ENCODE measurements at places on chromosomes 7 and 10.

- DNase-seq: peak; percentile 79
Measured at GRCh38 chr7:33965183-33965744, 59.9 kb downstream of the BMPER start.

- DNase-seq: no peak
Measured at GRCh38 chr7:129388333-129389098, 45.7 kb upstream of the STRIP2 start.

DNA sequence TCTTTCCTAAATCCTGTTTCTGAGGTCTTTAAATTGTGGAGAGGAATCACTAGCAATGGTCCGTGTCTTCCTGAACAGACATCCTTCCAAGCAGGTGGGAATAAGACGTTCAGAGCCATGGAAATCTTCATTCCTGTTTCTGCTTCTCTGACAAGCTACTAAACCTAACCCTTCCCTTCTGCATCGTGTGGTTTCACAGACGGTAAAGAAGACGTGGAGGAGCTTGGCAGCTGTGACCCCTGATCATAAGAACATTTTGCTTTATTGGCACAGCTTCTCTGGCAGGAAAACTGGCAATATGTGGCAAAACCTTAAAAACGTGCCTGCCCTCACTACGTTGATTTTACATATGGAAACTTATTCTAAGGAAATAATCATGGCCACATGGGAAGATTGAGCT lies 63.0 kb upstream of the LOXL4 start:
- no peak for DNase-seq

GRCh38 chr10:100743626-100744135 lies 1.7 kb upstream of the PAX2 start:
- DNase-seq: peak; percentile 68

GRCh38 chr10:121740069-121740468 lies 141.8 kb upstream of the FGFR2 start:
- DNase-seq: no peak

GRCh38 chr7:144102041-144102440 lies 7.3 kb upstream of the OR2A2 start:
- DNase-seq: no peak

DNA sequence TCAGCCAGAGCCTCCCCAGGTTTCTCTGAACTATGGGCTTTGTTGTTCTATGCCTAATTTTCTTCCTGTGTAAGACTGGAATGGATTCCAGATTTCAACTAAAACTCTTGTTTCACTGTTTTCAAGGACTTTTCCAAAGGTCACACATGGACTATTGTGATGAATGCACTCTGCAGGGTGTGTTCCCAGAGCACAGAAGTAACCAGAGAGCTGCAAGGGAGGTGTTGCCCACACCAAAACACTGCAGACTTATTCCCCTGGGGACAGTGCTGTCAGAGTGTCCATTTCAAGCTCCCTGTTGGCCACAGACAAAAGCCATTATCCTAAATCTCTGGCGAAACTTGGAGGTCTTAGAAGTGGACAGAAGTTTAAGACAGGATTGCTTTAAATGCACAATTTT lies 231.6 kb downstream of the TRIL start:
- DNase-seq: no peak

- DNase-seq: no peak
Measured at GRCh38 chr7:30853576-30853975, 58.1 kb upstream of the AQP1 start.

- DNase-seq: peak; percentile 12
Measured at GRCh38 chr10:108452533-108452932, 1288.0 kb upstream of the SORCS1 start.

GRCh38 chr7:98826811-98827231 lies 43.0 kb downstream of the TMEM130 start:
- no peak for DNase-seq

DNA sequence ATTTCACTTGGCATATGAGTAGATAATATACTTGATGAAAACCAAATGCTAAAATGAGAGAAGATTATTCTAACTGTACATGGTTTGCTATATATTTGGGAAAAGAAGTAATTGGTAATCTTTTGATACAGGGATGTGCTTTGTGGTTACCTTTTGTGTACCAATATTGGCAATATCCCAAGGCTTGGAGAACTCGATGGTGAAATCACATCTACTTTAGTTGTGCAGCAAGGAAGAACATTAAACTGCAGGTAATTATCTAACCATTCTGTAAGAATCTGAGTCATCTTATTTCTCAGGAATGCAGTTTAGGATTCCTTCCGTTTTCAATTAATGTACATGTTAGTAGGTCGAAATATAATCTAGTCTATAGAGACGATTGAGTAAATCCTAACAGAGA lies 64.1 kb downstream of the SRI start:
- DNase-seq: no peak

DNA sequence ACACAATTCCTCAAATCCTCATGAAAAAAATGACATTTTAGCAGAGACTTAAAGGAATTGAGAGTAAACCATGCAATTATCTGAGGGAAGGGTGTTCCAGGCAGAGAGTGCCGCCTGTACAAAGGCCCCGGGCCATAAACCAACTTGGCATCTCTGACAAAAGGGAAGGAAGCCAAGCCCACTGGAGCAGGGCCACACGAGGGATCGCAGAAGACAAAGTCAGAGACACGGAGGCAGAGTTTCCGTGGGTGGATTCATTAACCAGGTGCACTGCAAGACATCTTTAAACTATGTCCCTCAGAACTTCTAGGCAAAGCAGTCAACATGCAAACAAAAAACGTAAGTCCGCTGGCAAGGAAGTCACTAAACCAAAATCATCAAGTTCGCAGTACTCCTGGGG lies 92.0 kb downstream of the SFMBT2 start:
- DNase-seq: no peak

DNA sequence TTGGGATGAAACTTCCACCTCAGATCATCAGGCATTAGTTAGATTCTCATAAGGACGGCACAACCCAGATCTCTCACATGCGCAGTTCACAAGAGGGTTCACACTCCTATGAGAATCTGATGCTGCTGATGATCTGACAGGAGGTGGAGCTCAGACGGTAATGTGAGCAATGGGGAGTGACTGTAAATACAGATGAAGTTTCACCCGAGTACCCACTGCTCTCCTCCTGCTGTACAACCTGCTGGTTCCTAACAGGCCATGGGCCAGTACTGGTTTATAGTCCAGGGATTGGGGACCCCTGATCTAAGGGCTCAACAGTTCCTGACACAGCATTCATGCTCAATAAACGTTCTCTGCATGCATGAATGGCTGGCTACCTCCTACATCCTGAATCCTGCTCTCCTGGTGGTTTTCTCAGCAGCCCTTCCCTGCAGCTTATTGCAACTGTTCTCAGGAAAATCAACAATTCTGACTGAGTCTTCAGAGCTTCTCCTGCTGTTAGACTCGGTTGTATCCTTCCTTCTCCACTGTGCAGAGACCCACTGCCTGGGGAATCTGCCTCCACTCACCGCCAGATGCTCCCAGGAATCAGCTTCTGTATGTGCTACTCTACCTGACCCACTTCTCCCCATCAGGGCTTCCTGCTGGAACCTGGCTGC lies 17.4 kb downstream of the PDE6C start:
- DNase-seq: no peak

DNA sequence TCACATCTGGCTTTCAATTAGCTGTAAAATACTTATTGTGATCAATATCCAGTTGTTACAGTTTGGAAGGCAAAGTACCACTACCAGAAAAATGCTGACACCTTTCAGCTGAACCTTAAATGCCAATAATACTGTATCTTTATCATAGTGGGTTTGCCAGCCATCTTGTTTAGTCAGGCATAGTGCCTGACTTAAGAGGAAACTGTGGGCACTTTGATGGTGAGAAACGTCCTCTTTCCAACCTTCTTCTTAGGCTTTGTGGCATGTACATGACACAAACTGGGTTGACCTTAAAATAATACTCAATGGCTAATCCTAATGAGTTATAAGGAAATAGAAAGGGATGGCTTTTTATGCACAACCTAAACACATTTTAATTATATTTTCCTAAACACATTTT lies 52.3 kb upstream of the PRR15 start:
- DNase-seq: no peak

DNA sequence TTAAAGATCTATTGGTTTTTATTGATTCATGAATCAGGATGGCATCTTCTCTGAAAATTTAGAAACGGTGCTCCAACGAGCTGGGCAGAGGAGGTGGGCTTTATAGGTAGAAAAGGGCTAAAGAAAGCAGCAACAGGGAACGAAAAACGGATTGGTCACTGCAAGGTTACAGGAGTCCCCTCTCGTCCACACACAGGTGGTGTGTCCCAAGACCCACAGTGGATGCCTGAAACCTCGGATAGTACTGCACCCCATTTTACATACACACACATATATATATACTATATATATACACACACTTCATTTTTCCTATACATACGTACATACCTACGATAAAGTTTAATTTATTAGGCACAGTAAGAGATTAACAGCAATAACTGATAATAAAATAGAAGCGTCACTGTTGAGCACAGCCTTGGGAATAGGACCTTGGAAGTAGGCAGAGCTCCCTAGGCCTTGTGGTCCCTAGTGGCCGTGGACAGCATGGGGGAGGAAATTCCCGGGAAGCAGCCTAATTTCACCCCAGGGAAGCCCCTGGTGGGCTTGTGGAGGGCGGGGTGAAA lies 737 bp upstream of the NUB1 start:
- DNase-seq: no peak
